BJ (cell line): ENCODE measurements at places on chromosomes 5 and 9.

DNA sequence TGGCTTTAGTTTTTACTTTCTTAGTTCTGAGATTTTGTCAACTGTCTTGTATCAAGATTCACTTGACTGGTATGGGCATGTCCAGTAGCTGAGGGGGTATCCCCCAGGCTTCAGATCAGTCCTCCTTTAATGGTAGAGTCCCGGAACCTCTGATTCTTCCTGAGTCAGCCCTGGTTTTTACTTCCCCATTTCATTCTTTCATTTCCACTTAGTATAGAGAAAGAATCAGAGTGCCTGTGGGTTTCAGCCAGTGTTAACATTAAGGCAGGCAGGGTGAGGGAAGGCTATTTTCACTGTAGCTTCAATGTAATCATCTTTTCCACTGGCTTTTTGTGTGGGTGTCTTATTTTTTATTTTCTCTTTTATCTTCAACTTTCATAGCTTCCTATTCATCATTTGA lies 8.3 kb upstream of the COMMD10 start:
- no peak for DNase-seq

DNA sequence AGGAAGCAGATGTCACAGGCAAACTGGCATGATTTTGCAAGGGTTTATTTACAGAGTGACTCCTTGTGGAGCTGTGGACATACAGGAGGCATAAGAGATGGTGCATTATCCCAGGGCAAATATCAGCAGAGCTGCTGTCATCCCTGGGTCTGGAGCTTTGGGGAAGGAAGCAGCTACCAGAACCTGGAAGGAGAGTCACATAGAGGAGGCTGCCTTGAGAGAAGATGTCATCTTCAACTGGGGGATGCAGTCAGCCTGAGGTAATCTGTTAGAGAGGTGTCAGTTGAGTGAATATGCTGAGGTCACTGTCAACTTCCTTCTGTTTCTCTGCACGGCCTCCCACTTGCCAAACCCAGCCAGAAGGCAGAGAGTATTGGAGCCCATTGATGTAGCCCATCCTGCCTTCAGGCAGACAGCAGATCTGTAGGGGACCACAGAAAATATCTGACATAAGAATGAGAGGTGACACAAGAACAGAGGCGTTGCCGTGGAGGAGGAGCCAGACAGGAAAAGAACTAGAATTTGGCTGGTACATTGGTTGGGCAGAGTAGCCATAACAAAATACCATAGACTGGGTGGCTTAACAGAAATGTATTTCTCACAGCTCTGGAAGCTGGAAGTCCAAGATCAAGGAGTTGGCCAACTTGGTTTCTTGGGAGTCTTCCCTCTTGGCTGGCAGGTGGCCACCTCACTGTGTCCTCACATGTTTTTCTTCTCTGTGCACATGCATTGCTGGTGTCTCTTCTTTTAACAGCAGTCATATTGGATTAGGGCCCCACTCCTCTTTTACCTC lies 102.8 kb downstream of the SNX18 start:
- no peak for DNase-seq

DNA sequence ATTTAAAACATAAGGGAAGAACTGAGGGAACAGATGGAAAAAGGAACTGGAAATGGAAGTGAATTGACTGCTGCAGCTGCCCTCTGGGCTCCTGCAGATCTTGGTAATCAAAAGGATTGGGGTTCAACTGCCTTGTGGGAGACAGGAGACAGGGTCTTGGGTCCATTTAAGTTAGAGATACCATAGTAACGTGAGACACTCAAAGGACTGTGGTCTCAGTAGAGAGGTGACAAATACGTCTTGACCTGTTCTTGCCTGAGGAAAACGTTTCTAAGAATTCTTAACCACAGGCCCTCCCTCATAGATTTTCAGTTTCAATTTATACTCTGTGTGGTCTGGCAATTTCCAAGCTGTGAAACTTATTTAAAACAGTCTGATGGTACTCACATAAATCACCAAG lies 100.8 kb upstream of the DHFR start:
- no peak for DNase-seq

DNA sequence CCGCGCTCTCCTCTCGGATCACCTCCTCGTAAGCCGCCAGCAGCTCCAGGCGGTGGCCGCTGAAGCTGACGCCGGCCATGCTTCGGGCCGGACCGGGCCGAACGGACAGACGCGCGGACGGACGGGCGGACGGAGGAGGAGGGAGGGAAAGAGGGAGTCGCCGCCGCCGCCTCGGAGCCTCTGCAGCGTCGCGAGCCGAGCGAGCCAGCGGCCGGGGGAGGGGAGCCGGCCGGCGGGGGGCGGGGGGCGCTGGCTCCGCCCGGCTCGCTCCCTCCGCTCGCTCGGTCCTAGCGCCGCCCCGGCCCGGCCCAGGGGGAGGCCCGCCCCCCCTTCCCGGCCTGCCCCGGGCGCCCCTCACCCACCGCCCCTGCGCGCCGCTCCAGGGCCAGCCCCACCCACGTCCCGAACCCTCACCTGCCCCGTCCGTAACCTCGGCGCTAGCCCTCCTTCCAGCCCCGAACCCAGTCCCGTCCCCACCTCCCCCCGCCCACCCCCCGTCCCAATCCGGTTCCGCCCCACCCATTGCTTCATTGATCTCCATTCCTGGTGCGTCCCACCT lies at the start of gene DBN1:
TSS of gene DBN1 (minus strand) at position 192 of the 559 bp plus-strand sequence. CDS start at position 79, 113 bp downstream.
- DNase-seq, result no peak

- DNase-seq, result peak; percentile 44
These were observed 11.7 kb downstream of the MPDZ start for GRCh38 chr9:13267743-13268142.

DNA sequence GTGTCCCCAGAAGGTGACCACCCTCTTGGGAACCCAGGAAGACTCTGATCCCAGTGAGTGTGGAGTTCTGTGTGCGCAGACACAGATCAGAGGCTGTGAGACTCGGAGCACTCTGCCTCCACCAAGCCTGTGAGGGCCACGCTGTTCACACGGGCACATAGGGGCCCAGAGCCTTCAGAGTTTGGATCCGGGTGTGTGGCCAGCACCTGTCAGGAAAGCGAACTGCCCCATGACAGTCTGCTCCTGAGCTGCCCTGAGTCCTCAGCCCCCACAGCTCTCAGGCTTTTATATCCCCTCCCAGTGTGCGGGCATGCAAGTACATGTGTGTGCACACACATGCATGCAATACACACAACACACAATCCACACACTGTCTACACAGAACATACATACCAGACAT lies 161.8 kb upstream of the IRX2 start:
- no peak for DNase-seq

DNA sequence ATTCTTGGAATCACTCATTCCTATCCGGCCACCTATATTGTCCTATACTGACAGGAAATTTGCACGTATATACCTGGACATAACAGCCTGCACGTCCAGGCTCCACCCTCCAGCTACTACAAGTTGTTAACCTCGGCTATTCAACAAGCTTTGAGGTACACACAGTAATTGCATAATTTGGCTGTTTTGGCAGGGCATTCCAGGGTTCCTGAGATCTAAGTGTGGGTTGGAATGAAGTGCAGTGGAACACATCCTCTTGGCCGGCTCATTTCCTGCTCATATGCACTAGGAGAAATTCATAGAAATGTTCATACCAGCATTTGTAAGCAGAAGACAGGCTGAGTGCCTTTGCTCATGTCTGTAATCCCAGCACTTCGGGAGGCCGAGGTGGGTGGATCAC lies 222.3 kb downstream of the FBXL7 start:
- DNase-seq, result no peak

DNA sequence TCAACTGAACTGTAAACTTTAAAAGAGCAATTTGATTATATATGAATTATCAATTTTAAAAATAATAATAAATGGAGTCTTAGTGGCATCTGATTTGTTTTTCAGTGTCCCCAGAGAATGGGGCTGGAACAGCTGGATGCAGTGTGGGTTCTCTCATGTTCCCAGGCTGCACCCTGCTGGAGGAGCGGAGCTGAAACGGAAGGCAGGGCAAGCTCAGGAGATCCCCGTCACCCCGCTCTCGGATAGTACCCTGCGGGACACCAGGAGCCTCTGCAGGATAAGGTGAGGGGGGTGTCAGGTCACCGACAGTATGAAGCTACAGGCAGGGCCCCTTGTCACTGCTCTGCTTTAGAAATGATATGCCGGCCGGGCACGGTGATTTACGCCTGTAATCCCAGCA lies 57.3 kb downstream of the S1PR3 start:
- DNase-seq, result no peak

- DNase-seq, result no peak
These were observed 51.2 kb downstream of the USP20 start for GRCh38 chr9:129886226-129887174.

- DNase-seq, result no peak
These were observed 24.6 kb downstream of the TRAF1 start for GRCh38 chr9:120901755-120902568.

- peak; percentile 38 for DNase-seq
These were observed 156.3 kb downstream of the HMHB1 start for GRCh38 chr5:143968071-143968878.

- no peak for DNase-seq
These were observed 27.6 kb upstream of the HMCN2 start for GRCh38 chr9:130237763-130238524.

- no peak for DNase-seq
These were observed 629 bp upstream of the CD74 start for GRCh38 chr5:150413176-150413901.
